ENCODE measurements at places on chromosomes 4 and X. TPM values are rescaled to one million over a fixed set of nuclear protein-coding genes. Genes with fewer than 3 reads are reported as not detected.

The ZNF157 gene
- total RNA-seq = not detected

DNA sequence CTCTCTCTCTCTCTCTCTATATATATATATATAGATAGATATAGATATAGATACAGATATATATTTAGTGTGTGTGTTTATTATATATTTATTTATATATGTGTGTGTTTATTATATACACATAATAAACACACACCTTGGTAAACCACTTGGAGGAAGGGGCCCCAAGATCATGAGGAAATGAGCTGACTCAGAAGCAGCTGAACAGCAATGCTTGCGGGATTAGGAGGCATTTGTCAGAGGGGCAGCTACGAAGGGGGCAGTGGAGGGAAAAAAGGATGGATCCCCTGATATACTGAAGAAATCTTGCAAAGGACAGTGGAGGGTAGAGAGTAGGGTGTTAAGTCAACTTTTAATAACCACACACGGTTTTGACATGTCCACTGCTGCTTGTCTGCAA lies 120.0 kb upstream of the SORBS2 start:
- DNase-seq = no peak

GRCh38 chrX:38965888-38966287 lies 164.6 kb downstream of the MID1IP1 start:
- no peak for DNase-seq

GRCh38 chr4:81606166-81606565 lies 134.5 kb upstream of the RASGEF1B start:
- DNase-seq = no peak

Data from Caki2 (cell line).